ENCODE measurements at places on chromosomes 12 and 14. TPM values are rescaled to one million over a fixed set of nuclear protein-coding genes. Genes with fewer than 3 reads are reported as not detected.
A peak's percentile ranks its signal among the peaks of the same experiment; 100 is the strongest.

Gene FOXG1
- total RNA-seq = not detected

Gene RILPL1
- total RNA-seq = 3.3 TPM

Gene HOXC4
- total RNA-seq = not detected

Gene NID2
- total RNA-seq = not detected

- H3K4me3 ChIP-seq = no peak overlapping the region
- no peak for DNase-seq
- H3K36me3 ChIP-seq = no peaks in the 10 kb centered on the region
- no peak overlapping the region for H3K27ac ChIP-seq
Measured at GRCh38 chr12:71169286-71169685, 11.5 kb upstream of the TSPAN8 start.

- H3K4me1 ChIP-seq = peaks cover 25% of the 10 kb centered on the region
- no peak for DNase-seq
- H3K36me3 ChIP-seq = no peaks in the 10 kb centered on the region
- H3K27ac ChIP-seq = no peak overlapping the region
- H3K4me3 ChIP-seq = peak overlapping the region; percentile 59
Measured at GRCh38 chr12:117098024-117098360, 1.2 kb downstream of the TESC start.

GRCh38 chr12:99154216-99154982 lies 493.2 kb upstream of the GARIN6 start:
- no peak overlapping the region for H3K4me3 ChIP-seq
- no peaks in the 10 kb centered on the region for H3K36me3 ChIP-seq
- H3K27me3 ChIP-seq = no peaks in the 10 kb centered on the region

GRCh38 chr12:131387281-131388163 lies 323.4 kb upstream of the SFSWAP start:
- H3K4me3 ChIP-seq = no peak overlapping the region
- H3K27ac ChIP-seq = no peak overlapping the region
- DNase-seq = no peak
- no peaks in the 10 kb centered on the region for H3K27me3 ChIP-seq
- H3K36me3 ChIP-seq = no peaks in the 10 kb centered on the region
